ENCODE measurements at places on chromosomes 7 and 10.

- no peak for DNase-seq
Measured at GRCh38 chr7:129150199-129150996, 5.9 kb downstream of the TSPAN33 start.

- no peak for DNase-seq
Measured at GRCh38 chr10:33616956-33617355, 282.5 kb upstream of the NRP1 start.

DNA sequence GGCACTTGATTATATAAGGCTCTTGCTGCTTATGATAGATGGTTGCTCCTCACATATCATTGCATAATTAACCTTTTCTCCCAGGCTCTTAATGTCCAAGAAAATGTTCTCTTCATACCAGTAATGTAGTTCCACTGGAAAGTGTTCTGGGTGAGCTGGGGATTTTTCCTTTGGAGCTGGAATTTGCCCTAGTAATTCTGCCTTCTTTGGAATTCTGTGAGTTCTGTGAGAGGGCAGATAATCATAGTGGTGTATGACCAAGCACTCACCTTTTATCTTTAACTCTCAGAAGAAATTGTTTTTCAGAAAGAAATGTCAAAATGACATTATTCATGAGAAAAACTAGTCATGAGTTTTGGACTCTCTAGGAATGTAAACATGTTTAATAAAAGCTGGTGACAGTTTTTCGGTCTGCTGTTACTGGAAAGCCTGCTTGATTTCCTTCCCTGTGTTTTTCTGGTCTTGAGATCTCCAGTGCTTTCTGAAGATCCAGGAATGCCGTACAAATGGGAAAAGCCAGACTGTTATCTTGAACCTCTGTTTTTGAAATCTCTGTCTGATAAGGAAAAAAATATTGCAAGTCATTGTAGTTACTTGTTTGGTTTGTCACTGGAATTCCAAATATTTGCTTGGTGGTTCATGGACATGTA is 148.3 kb upstream of the PRPS1L1 start:
- DNase-seq, result no peak

DNA sequence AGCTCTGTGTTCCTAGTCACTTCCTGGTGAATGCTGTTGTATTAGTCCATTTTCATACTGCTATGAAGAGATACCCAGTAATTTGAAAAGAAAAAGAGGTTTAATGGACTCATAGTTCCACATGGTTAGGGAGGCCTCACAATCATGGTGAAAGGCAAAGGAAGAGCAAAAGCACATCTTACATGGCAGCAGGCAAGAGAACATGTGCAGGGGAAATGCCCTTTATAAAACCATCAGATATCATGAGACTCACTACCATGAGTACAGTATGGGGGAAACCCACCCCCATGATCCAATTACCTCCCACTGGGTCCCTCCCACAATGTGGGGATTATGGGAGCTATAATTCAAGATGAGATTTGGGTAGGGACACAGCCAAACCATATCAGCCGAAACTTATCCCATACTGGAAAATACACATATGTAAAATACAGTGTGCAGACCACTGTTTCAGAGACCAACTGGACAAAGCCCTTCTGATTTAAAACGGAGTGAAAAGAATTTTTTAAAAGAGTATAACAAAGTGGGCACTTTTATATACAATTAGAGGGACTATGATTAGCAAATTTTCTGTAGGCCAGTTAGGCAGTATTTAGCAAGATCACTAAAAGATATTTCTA is 8.0 kb downstream of the CYREN start:
- DNase-seq, result no peak

DNA sequence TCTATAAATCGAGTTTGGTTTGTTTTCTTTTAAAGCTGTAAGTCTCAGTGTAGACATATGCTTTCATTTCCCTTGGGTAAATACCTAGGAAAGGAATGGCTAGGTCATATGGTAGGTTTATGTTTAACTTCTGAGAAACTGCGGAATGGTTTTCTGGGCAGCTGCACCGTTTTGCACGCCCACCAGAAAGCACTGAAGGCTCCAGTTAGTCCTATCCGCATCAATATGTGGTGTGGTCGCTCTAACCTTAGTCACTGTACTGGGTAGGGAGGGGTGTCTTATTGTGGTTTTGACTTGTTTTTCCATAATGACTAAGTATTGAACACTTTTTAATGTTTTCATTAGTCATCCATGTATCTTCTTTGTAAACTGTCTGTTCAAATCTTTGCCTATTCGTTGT is 279.5 kb upstream of the AKR1E2 start:
- DNase-seq, result no peak

- DNase-seq, result no peak
Measured at GRCh38 chr10:3347413-3348182, 175.0 kb upstream of the PITRM1 start.

DNA sequence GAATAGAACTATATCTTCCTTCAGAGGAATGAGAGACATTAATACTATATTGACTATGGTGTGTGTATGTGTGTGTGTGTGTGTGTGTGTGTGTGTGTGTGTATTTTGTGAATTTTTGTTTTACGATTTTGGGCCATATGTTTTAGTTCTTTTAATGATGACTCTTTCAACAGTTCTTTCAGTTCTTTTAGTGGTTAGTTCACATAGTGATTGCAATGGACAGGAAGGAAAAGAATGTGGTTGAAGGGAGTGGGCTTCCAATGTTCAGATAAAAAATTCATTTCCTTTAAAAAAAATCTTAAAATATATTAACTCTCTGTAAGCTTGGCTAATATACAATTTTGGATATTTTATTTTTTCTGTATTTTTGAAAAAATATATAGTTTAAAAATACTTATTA is 315.7 kb upstream of the DGKB start:
- DNase-seq, result no peak

GRCh38 chr10:46035923-46036849 is 5.8 kb upstream of the NCOA4 start:
- DNase-seq, result no peak

GRCh38 chr10:61760943-61761824 is 98.5 kb downstream of the CABCOCO1 start:
- DNase-seq, result no peak

DNA sequence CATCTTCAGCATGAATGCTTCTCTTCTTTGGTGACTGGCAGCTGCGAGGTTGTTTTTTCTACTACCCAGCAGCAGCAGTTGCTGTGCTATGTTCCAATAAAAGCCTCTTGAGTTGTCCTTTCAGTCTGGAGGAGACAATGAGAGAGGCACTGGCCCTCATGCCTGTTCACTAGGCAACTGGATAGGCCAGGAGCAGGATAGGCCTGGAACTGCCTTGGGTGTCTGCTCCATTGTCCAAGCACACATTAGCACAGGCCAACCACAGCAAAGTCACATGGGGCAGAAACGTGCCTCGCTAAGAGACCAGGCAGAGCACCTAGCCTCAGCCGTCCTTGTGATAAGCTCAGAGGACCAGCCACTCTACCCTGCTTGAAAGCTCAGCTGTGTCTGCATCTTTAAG is 76.9 kb upstream of the PDCD4 start:
- DNase-seq, result no peak

- no peak for DNase-seq
Measured at GRCh38 chr10:1217237-1217587, 161.0 kb downstream of the WDR37 start.

DNA sequence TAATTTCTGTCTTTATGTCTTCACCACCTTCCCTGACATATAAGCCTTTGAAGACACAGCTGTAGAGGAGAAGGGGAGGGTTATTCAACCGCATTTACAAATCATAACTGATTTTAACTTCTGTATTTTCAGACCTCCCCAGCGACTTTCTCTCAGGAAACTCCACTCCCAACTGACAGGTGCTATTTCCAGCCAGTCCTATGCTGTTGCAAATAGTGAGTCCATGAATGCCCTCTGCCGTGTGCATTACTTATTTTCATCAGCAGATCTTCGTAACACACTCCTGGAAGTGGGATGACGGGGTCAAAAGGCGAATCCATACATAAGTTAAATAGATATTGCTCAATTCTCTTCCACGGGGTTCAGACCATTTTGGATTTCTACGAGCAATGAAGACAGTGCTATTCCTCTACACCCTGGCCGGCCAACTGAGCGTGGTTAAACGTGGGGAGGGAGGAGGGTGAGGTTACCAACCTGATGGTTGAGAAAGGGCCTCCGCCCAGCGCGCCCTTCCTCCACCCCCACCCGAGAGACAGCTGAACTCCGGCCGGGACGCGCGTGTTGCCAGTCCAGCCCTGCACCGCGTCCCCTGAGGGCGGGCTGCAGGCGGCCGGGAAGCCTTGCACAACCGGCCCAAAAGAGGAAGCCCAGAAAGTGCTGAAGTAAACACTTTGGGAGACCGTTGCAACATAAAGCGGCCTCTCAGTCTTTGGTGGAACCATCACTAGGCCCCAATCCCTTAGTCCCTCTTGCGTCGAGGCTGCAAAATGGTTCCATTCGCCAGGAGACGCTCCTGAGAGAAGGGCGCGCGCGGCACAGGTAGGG is at the start of gene APBB1IP:
TSS of gene APBB1IP (plus strand) at position 705 of the 825 bp plus-strand sequence. CDS start 53,986 bp downstream, outside the sequence.
- peak; percentile 19 for DNase-seq

DNA sequence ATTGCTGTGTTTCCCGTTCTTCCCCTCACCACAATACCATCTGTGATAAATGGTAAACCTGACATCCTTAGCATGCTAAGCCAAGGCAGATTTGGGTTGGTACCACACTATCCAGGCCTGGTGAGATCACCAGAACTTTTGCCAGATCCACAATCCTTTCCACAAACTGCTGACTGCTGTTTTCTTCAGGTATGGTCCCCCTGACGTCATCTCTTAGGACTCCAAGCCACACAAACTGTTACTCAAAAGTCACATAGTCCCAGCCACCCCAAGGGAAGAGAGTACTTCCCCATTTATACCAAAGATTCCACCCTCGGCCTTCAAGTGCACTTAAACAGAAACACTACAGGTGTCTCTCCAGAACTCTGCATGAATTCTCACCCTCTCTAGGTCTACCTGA is 34.8 kb downstream of the SLC25A13 start:
- DNase-seq, result no peak

DNA sequence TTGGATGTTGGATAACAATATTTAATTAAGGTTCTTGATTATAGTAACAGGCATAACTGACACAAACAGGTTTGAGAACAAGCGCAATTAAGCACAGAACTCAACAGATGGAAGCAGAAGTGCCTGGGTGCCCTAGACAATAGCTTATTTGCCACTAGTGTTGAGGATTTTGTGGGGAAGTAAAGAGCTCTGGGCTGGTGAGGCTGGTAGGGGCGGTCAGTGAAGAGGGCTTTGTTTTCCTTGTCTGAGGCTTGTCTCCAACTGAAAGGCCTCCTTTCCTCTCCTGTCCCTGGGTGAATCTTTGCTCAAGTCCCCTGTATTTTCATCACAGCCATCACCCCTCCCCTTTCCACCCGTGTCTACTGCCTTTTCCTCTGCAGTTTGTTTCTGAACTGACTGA is 104.6 kb downstream of the KAT6B start:
- no peak for DNase-seq

- no peak for DNase-seq
Measured at GRCh38 chr7:135775230-135775629, 26.6 kb upstream of the FAM180A start.

- DNase-seq, result no peak
Measured at GRCh38 chr10:64430690-64431323, 909.6 kb downstream of the REEP3 start.

DNA sequence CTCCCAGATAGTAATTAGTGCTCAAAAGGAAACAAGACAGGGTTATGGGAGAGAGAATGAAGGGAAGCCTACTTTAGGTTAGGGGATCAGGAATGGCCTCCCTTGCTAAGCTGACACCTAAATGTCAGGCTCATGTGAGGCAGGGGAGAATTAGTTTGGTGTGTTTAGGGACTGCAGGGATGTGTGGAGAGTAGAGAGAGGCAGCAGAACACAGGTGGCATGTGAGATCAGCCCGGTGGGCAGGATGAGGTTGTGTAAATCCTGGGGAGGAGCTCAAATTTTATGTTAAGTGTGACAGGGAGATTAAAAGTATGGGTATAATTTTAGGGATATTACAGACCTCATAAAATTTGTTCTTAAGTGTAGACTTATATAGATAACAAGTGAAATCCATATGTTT is 56.2 kb upstream of the ZNF438 start:
- DNase-seq, result no peak

DNA sequence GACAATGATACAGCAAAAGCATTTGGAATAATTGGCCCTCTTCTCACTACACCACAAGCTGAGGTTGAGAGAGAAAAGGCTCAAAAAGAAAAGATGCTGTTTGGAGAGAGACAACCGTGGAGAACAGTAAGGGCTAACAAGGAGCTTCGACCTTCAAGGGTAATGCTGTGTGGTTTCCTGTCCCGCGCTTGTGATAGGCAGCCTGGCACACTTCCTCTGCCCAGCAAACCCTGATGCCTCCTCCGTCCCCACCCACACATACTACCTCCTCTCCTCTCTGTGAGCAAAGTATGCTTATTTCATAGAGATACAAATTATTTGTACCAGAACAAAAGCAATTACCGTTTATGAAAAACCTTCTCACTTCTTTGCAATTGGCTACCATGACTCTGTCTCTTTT is 755.4 kb downstream of the KCNMA1 start:
- DNase-seq, result no peak

- no peak for DNase-seq
Measured at GRCh38 chr7:99001482-99002147, 123.3 kb downstream of the TRRAP start.

DNA sequence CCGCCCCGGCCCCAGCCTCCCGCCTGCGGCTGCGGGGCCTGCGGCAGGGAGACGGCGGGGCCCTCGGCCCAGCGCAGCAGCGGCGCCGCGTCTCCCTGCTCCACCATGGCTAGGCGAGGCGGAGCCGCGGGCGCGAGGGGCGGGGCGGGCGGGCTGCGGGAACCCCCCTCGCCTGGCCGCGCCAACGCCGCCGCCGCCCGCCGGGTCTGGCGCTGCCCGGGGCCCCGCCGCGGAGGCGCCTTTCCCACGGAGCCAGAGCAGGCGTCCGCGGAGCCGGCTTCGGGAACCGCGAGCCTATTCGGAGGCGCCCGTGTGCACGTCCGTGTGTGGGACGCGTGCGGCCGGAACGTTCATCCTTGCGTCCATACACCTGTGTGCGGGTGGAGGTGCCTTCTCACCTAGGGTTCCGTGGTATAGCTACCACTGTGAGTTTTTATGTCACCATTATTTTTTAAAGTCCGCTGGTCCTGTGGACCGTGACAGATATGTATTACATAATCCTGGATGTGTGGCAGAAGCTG is at the start of gene DENND11:
TSS of gene DENND11 (minus strand) at position 120 of the 521 bp plus-strand sequence. CDS start at position 107, 13 bp downstream.
- DNase-seq, result peak; percentile 41

DNA sequence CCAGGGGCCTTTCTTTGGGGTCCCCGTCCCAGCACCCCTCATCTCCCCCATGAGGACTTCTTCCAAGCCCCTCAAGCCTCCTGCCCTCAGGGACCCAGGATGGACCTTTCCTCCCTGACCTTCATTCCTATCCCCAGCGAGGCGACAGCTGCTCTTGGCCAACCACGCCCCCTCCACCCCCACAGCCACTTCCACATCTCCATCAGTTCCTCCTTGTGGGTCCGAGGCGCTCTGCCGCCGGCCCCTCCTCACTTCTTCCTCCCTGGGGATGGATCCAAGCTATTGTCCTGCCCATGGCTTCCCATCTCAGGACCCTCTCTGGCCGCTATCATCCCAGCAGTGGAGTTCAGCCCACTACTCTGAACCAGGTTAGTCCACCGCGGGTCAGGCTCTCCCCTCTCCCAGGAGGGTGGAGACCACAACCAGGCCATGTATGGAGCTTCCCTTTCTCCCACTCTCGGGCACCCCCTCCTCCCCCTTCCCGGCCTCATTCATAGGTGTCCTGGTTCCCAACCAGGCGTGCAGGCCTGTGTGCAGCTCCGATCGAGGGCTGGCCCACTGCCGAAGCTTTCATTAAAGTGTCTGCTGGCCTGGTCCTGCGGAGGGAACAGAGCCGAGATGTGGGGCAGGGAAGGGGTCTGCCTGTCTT is 1.7 kb upstream of the SH2B2 start:
- DNase-seq, result no peak
